PC-9 (cell line): ENCODE measurements at places on chromosomes 13 and 19. TPM values are rescaled to one million over a fixed set of nuclear protein-coding genes. Genes with fewer than 3 reads are reported as not detected.

Gene ZNF83
- total RNA-seq, result 54.6 and 60.6 TPM in 2 replicates

Gene ZNF554
- total RNA-seq, result 3.3 and 5.6 TPM in 2 replicates

Gene DENND1C
- total RNA-seq, result not detected in 2 replicates

Gene ZNF709
- 1.6 and 1.8 TPM in 2 replicates for total RNA-seq

Gene RSPH6A
- total RNA-seq, result 0.38 and 0.39 TPM in 2 replicates

Gene TNNI3
- 13.7 and 18.2 TPM in 2 replicates for total RNA-seq

Gene ZNF791
- total RNA-seq, result 22.4 and 27.7 TPM in 2 replicates

- H3K4me3 ChIP-seq, result no peak overlapping the region
- no peak for DNase-seq
- 0 out of 2 replicates have a peak, but pooled peaks cover 4% of the 10 kb centered on the region for H3K27me3 ChIP-seq
- no peak overlapping the region for H3K27ac ChIP-seq
- no peaks in the 10 kb centered on the region for H3K36me3 ChIP-seq
Observed at GRCh38 chr19:49472936-49473335, 1.1 kb upstream of the FLT3LG start.

GRCh38 chr13:49652355-49653305, 24.3 kb downstream of the ARL11 start:
- DNase-seq, result peak; percentile 57
- no peaks in the 10 kb centered on the region for H3K4me1 ChIP-seq
- H3K27ac ChIP-seq, result no peak overlapping the region
- no peak overlapping the region for H3K4me3 ChIP-seq
- H3K27me3 ChIP-seq, result no peaks in the 10 kb centered on the region
- no peaks in the 10 kb centered on the region for H3K36me3 ChIP-seq

DNA sequence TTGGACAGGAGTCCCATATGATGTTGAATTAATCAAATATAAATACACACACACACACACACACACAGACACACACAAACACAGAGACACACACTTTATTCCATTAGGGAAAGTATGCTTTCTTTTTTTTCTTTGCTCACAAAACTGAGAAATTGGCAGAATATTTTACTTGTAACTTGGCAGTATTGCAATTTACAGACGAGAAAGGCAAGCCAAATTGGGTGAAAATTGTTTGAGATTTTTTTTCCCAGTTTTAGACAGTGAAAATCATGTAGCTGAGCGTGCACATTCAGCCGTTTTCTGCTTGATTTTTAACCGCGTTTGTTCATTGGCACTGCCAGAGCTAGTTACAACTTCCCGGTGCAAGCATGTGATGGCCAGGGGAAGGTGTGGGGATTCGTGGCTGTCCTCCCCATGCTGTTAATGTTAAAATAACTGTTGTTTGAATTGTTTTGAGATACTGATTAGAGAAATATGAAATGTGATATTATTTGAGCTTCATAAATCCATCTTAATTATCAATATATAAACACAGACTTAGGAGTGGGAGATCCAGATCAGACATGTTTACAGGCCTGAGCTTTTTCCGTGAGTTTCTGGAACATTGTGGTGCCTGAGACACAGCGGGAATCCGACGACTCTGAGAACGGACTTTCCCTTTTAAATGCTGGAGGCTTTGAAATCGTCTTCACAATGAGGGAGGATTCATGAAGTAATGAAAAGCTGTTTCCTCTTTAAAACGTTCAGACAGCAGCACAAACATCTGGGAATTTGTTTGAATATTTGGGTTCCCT, 125.5 kb downstream of the KCNRG start:
- no peaks in the 10 kb centered on the region for H3K27me3 ChIP-seq
- DNase-seq, result no peak
- no peaks in the 10 kb centered on the region for H3K36me3 ChIP-seq
- no peak overlapping the region for H3K27ac ChIP-seq
- no peaks in the 10 kb centered on the region for H3K4me1 ChIP-seq

GRCh38 chr19:7977021-7977722, 28.3 kb downstream of the ELAVL1 start:
- no peak overlapping the region for H3K27ac ChIP-seq
- no peaks in the 10 kb centered on the region for H3K27me3 ChIP-seq
- H3K4me1 ChIP-seq, result no peaks in the 10 kb centered on the region

DNA sequence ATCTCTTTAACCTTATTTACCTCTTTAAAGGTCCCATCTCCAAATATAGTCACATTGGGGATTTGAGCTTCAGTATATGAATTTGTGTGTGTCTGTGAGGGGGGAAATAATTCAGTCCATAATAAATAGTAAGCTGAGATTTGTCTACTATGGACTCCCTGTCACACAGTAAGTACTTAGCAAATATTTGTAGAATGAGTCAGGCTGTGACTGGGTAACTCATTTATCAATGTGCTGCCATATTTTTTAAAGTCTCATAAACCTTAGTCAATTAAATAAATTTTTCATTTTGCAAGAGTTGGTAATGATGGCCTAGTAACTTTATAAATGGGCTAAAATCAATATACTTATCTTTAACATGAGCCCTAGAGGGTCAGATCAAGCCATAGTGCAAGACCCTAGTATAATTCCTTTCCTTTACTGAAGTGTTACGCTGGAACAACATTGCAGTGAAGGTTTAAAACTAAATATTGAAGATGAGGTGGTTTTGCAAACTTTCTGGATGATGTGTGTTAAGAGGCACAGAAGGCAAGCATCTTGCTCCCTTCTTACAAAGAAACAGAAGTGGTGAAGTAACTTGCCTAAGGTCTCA, 305.1 kb downstream of the KCNRG start:
- H3K4me1 ChIP-seq, result peaks cover 42% of the 10 kb centered on the region
- DNase-seq, result no peak
- peak overlapping the region; percentile 77 for H3K27ac ChIP-seq
- H3K27me3 ChIP-seq, result no peaks in the 10 kb centered on the region
- no peaks in the 10 kb centered on the region for H3K36me3 ChIP-seq

- no peaks in the 10 kb centered on the region for H3K36me3 ChIP-seq
- H3K27me3 ChIP-seq, result no peaks in the 10 kb centered on the region
- no peak overlapping the region for H3K4me3 ChIP-seq
- no peak for DNase-seq
Observed at GRCh38 chr13:75321084-75321483, 160.9 kb downstream of the TBC1D4 start.

DNA sequence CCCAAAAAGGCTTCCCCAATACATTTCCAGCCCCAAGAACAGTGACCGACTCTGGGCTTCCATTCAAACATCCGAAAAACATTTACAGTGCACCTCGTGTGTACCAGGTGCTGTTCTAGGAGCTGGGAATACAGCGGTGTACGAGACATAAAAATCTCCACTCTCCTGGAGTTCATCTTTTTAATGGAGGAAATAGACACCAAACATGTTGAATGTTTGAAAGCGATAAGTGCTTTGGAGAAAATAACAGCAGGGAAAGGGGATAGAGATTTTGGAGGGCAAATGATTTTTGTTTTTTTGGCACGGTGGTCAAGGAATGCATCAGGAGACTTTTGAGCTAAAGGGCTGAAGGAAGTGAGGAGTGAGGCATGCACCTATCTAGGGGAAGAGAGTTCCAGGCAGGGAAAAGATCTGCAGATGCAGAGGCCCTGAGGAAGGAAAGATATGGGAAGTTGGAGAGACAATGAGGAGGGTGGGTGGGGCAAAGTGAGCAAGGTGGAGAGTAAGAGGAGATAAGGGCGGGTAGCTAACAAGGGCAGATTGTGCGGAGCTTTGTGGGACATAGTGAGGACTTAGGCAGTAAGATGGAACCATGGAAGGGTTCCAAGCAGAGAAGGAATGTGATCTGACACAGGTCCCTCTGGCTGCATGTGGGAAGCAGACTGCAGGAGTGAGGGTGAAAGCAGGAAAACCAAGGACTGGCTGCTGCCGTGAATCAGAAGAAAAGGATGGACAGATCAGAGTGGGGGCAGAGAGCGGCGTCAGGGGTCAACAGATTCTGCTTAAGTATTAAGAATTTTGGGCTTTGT, 703 bp upstream of the FBL start:
- H3K27ac ChIP-seq, result no peak overlapping the region
- DNase-seq, result no peak

DNA sequence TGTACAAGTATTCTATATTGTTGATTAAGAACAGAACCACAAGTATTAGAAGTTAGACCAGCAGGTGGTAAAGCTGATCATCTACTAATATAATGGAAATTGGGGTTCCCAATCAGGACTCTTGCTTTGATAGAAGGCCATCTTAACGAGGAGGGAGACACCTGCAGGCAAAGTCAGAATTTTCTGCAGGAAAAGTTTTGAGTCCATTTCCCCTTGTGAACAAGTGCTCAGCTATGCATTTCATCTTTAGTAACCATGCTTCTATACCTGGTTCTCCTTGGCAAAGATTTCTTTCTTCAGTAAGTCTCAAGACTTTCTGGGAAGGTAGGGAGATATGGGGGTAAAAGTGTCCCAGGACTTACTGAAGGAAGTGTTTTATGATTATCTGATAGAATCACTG, 36.1 kb upstream of the USPL1 start:
- DNase-seq, result peak; percentile 5
- no peak overlapping the region for H3K4me3 ChIP-seq
- H3K4me1 ChIP-seq, result peaks cover 22% of the 10 kb centered on the region
- no peaks in the 10 kb centered on the region for H3K36me3 ChIP-seq

DNA sequence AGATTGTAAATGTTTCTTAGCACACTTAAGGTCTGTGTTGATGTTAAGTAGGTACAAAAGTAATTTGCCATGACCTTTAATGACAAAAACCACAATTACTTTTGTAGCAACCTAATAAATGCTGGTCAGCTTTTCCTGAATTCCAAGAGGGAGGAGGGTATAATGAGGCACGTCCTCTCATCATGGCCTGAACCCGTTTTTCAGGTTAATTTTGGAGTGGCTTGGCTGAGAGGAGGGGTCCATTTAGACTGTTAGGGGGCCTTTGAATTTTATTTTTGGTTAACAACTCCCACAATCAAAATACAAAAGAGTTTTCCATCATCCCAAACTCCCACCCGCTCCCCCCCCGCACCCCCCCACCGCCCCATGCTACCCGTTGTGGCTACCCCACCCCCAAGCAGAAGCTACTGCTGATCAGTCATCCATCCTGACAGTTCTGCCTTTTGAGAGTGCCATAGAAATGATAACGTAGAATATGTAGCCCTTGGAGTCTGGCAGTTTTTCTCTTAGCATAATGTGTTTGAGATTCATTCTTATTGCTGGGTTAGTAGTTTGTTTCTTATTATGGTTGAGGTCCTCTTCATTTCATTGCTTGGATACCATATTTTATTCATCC, 14.4 kb upstream of the PLEKHF1 start:
- DNase-seq, result no peak
- H3K27me3 ChIP-seq, result no peaks in the 10 kb centered on the region
- H3K4me1 ChIP-seq, result 0 out of 2 replicates have a peak, but pooled peaks cover 4% of the 10 kb centered on the region
- H3K4me3 ChIP-seq, result no peak overlapping the region
- H3K36me3 ChIP-seq, result no peaks in the 10 kb centered on the region

DNA sequence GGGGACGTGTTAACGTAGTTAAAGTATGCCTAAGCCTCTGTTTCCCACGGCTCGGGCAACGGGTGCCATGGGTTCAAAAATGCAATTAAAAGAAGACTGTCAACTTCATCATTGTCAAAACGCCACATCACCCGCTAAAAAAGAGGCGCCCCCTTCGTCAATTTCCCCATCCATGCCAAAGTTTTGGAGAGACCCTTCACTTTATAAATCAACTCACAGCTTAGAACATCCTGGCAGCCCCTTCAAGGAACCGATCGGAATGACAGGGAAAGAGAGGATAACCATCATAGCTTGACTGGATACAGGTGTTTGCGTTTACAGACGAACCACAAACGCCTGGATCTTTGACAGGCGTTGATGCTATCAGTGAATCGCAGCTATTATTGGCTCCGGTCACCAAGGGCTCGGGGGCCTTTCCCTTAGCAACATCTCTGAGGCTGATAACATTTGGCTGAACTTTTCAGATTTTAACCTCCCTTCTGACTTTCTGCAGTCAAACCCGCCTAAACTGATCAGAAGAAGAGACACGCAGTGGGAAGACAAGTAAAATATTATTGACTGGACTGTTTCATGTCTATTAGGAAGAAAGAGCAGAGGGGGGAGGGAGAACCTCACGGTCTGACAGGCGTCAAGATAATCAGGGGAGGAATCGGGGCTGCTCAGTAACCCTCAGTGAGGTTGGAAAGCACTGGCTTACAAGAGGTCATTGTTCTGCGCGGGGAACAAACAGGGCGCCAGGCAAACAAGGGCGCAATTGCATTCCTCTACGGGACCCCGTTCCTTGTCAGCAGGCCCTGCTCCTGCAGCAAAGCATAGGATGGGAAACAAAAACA, 322.5 kb upstream of the ZNF507 start:
- DNase-seq, result no peak
- no peak overlapping the region for H3K27ac ChIP-seq
- H3K4me3 ChIP-seq, result no peak overlapping the region
- no peaks in the 10 kb centered on the region for H3K4me1 ChIP-seq

- no peaks in the 10 kb centered on the region for H3K27me3 ChIP-seq
- peak overlapping the region; percentile 96 for H3K27ac ChIP-seq
- peaks cover 44% of the 10 kb centered on the region for H3K4me1 ChIP-seq
Observed at GRCh38 chr13:73370066-73370465, 311.3 kb downstream of the KLF5 start.

DNA sequence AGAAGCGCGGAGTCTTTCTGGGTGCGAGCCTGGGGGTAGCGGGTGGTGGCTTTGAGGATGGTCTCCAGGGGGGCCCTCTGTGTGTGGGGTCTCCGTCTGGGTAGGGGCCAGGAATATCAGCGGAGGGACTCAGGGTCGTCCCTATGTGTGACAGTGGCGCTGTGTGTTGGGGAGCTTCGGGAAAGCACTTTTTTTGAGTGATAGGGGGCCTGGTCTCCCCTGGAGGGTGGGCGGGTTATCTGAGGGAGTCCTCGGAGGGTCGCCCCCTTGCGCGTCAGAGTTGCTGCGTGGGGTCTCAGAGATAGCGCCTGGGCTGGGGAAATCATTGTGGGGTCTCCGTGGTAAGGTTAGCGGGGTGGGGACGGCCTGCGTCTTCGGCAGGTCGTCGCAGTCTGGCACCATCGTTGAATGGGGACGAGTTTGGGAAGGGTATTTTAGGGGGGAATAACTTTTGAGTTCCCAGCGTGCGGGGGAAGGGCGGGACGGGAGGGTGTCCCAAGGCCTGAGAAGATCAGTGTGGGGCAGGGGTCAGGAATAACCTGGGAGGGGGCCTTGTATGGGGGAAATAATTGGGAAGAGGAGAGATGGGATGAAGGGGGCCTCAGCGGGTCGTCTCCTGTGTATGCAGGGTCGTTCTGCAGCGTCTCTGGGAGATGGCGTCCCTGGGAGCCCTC, 857 bp downstream of the IER2 start:
- H3K4me3 ChIP-seq, result peak overlapping the region; percentile 83
- peaks cover 15% of the 10 kb centered on the region for H3K36me3 ChIP-seq
- DNase-seq, result no peak
- no peaks in the 10 kb centered on the region for H3K27me3 ChIP-seq
- peaks cover 32% of the 10 kb centered on the region for H3K4me1 ChIP-seq

DNA sequence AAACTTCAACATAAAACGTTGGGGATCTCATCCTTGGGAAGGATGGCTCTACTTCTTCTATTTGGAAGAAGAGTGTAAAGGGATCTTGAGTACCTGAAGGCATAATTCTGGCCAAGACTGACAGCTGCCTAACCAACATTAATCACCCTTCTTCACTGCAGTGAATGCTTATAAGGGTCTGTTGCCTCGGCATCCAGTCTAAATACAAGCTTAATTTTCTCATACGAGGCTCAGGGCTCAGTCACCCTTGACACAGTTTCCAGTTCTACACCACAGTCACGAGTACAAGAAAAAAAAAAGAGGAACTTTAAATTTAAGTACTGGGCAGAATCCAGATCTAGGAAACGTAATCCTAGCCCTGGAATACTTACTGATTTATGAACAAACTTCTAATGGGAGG, 9.0 kb downstream of the FPR3 start:
- no peaks in the 10 kb centered on the region for H3K27me3 ChIP-seq
- no peak overlapping the region for H3K27ac ChIP-seq
- H3K36me3 ChIP-seq, result no peaks in the 10 kb centered on the region
- no peak overlapping the region for H3K4me3 ChIP-seq
- no peaks in the 10 kb centered on the region for H3K4me1 ChIP-seq
